ENCODE measurements at places on chromosomes 1 and 21.

GRCh38 chr21:43191971-43192370, 23.2 kb downstream of the CRYAA start:
- DNase-seq = no peak

DNA sequence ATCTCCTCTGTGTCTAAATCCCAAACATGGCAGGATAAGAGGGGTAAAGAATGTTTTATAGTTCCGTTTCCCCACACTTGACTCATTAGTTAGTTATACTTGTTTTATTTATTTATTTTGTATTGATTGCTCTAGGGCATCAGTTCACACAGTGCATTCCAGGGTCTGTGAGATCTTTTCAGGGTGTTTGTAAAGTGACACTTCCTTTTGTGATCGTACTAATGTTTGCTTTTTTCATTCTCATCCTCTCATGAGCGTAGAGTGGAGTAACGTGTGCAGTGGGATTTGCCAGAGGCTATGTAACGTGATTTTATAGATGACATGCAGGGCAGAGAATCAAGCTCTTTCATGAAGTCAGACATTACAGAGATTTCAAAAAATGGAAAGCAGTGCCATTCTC, 103.2 kb downstream of the SCCPDH start:
- DNase-seq = no peak

GRCh38 chr1:244050014-244050834, 859 bp upstream of the ZBTB18 start:
- DNase-seq = no peak

GRCh38 chr1:81802707-81803430, 2.1 kb downstream of the ADGRL2 start:
- no peak for DNase-seq

DNA sequence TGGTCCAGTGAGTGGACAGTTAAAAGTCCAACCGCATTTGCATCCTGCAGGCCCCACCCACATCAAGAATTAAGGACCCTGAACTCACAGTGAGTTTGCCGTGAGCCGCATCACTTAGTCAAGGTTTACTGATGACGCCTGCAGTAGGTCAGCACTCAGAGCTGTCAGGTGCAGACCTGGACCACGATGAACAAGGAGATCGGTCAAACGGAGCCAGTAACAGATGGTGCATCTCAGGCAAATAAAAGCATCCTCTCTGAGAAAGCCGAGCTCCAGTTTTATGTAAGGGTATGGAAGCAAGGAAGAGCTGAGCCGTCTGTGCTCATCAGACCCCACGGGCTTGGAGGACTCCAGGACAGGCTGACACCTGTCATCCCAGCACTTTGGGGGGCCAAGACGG, 4.5 kb downstream of the PRDM15 start:
- no peak for DNase-seq

GRCh38 chr1:118914379-118915161, 73.6 kb downstream of the TBX15 start:
- no peak for DNase-seq

GRCh38 chr1:4710592-4711415, 56.4 kb downstream of the AJAP1 start:
- DNase-seq = no peak

Measured in GOT3 (cell line).